ENCODE measurements at places on chromosomes 7 and 10.

GRCh38 chr7:18330548-18330947, 165.0 kb upstream of the HDAC9 start:
- no peak for DNase-seq

DNA sequence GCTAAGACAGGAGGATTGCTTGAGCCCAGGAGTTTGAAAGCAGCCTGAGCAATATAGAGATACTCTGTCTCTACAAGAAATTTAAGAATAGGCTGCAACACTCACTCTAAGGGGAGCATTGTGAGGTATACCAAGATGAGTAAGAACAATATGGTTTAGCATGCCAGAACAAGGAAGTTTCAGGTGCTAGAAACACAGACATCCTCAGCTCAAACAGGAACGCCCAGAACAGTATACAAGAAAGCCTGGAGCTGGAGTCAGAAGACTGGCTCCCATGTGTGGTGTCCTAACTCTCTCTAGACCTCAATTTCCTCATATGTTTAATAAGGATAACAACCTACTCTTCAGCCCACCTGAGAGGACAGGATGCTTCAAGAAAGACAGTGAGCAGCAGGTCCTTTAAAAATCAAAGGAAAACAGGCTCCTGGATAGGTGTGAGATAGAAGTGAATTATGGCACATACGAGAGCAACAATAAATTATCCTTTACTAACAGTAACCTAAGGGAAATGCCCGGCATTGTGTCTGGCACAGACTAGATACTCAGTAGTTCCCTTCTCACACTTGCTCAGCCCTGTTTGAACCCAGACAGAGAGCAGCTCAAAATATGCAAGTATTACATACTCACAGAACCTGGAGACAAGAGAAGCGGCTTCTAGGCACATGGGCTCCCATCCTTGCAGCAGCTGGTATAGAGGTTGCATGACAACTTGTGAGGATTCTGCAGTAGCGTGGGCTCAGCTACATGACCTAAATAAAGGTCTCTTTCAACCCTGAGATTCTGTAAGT, 45.4 kb downstream of the KAT6B start:
- no peak for DNase-seq

GRCh38 chr10:7243139-7243538, 167.7 kb downstream of the SFMBT2 start:
- DNase-seq: no peak

DNA sequence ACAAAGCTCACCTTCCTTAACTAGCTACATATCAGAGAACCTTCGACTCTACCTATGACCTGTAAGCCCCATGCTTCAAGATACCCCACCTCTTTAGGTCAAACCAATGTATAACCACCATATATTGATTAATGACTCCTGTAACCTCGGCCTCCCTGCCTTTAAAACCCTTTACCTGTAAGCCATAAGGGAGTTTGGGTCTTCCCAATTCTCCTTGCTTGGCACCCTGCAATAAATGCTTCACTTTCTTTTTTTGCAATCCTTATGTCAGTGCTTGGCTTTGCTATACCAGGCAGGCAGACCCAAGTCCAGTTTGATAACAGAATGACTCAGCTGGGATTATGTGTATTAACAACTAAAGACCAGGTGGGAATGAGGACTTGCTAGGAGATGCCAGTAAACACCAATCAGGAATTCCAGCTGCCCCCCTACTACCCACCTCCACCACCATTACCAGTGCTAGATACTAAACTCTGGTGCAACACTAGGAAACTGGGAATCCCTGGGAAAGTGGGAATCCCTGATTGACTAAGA, 22.0 kb upstream of the SLC35G1 start:
- DNase-seq: no peak

DNA sequence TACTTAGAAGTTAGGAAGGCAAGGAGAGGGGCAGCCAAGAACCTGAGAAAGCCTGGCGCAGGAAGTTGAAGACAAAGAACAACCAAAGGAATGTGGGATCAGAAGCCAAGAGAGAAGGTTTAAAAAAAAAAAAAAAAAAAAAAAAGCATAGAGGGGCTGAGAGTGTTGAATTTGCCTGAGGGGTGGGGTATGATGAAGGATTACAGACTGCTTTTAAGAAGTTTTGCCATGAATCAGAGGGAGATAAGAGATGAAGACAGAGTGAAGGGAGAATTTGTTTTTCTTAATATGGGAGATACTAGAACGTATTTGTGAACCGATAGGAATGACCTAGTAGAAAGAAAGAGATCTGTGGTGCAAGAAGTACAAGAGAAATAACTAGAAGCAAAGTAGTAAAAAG, 6.7 kb downstream of the SLC26A4 start:
- DNase-seq: no peak

DNA sequence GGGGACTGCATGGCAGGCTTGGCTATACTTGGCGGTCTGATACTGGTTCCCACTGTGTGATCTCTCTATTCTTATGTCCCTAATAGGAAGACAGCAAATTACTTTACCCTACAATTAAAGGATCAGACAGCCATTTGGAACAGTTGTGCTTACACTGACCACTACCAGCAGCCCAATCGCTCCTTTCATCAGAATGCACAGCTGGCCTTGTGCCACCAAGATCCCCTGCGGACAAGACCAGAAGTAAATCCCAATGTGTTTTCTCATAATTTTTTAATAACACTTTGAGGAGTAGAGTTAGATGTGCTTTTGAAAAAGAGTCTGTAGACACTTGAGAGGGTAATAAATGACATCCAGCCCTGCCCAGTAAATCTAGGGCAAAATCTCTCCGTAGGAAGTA, 297.2 kb upstream of the ZNF32 start:
- DNase-seq: no peak

GRCh38 chr10:59068581-59069191, 107.8 kb upstream of the PHYHIPL start:
- DNase-seq: no peak

DNA sequence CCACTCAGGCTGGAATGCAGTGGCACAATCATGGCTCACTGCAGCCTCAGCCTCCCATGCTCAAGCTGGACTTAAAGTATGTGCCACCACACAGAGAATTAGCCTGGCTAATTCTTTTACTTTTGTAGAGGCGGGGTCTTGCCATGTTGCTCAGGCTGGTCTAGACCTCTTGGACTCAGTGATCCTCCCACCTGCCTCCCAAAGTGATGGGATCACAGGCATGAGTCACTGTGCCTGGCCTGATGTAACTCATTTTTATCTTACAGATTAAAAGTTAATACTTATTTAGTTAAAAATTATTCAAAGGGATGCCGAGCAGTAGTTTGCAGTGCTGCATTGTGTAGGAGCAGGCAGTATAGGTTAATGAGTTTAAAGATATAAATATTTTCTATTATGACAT, 12.6 kb upstream of the PLXDC2 start:
- no peak for DNase-seq

GRCh38 chr7:96211954-96212353, 109.9 kb downstream of the SLC25A13 start:
- DNase-seq: no peak

DNA sequence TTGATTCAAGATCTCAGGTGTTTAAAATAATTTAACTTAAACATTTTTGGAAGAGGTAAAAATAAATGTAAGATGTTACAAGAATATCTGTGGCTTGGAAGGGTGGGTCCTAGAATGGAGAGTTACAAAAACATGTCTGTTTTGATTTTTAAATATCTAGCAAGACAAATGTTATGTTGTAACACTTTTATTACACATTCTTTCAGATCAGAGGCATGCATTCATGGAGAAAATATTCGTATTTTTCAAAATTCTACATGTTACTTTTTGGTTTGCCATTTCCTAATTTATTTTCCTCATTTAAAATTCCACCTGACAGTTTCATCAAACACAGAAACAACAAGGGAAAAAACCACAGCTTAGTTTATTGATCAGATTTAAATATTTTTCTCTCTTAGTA, 10.0 kb downstream of the WBP1L start:
- DNase-seq: no peak

- peak; percentile 82 for DNase-seq
Observed at GRCh38 chr10:79374312-79375191, 27.3 kb downstream of the PPIF start.

- peak; percentile 71 for DNase-seq
Observed at GRCh38 chr7:138460649-138461607, 869 bp downstream of the TRIM24 start.

GRCh38 chr10:121927318-121927840, 452 bp downstream of the ATE1 start:
- peak; percentile 48 for DNase-seq

DNA sequence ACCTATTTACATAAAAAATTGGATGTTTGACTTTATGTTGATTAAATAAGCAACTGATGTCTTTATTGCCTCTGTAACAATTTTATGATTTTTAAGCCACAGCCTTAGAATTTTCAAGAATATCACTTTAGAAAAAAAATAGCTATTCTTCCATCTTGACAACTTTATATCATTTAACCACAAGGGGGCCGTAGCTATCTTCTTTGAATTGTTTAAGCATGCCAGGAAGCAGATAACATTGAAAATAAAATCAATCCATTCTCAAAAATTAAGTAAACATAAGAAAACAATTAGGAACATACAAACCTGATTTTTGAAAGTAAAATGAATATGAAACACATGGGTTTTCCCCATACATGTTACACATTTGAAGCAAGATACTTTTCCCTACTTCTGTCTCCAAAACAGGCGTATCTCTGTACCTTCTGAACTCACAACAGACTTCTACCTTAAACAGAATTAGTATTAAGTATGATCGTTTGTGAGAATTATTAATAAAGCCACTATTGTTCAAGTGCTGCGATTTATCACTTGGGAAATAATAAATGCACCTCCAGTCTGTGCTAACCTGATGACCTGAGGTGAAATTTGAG, 209.0 kb downstream of the CACNA2D1 start:
- DNase-seq: no peak

- no peak for DNase-seq
Observed at GRCh38 chr10:51272555-51272954, 198.3 kb downstream of the PRKG1 start.

- no peak for DNase-seq
Observed at GRCh38 chr10:3414667-3415023, 242.1 kb upstream of the PITRM1 start.

DNA sequence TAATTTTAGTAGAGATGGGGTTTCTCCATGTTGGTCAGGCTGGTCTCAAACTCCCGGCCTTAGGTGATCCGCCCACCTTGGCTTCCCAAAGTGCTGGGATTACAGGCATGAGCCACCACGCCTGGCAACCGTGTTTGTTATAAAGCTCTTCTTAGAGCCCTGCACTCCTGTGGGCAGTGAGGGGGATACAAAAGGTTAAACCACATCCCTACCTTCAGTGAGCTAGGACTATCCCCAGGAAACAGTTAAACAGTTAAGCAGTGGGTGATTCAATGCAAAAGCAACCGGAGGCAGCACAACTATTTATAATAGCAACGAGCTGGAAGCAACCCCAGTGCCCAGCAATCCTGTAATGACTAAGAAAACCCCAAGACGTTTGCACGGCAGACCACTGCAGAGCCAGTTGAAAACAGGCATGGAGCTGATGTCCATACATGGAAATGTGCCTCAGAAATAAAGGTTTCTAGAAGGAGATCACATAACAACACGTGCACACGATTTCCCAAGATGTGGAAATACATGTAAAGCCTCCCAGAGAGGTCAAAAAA, 107.2 kb upstream of the LYZL2 start:
- no peak for DNase-seq

DNA sequence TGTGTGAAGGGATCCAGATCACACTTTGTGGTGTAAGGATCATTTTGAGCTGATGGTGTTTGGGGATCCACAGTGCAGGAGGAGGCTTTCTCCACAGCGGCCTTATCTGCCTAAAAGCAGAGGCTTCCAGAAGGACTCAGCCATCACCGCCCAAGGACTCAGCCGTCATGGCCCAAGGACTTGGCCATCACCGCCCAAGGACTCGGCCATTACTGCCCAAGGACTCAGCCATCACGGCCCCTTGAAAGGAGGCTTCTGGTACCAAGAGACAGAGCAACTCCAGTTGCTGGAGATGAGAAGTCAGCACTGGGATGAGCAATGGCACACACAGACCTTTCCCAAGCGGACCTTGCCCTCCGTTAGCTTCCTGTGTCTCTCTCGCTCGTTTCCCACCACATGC, 6.0 kb upstream of the CFAP46 start:
- DNase-seq: no peak

GRCh38 chr10:103124420-103125096, 68.5 kb downstream of the NT5C2 start:
- no peak for DNase-seq

DNA sequence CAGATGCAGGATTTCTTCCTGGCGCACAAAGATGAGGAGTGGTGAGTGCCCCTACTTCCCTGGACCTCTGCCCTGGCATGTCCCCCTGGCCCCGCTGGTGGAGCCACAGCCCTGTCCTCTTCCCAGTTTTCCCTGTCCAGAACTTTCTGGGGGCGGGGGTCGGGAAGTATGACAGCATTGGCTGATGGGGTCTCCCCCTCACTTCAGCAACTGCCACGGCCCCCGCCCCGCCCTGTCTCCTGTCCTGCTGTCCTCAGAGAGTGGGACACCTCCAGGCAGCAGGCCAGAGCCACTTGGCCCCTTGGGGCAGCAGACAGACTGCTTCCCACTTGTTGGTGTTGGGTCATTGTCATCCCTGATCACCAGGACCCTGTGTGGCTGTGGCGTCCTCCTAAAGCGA, 7.3 kb downstream of the SRRT start:
- DNase-seq: no peak

- DNase-seq: no peak
Observed at GRCh38 chr10:2968401-2969058, 98.8 kb upstream of the PFKP start.

DNA sequence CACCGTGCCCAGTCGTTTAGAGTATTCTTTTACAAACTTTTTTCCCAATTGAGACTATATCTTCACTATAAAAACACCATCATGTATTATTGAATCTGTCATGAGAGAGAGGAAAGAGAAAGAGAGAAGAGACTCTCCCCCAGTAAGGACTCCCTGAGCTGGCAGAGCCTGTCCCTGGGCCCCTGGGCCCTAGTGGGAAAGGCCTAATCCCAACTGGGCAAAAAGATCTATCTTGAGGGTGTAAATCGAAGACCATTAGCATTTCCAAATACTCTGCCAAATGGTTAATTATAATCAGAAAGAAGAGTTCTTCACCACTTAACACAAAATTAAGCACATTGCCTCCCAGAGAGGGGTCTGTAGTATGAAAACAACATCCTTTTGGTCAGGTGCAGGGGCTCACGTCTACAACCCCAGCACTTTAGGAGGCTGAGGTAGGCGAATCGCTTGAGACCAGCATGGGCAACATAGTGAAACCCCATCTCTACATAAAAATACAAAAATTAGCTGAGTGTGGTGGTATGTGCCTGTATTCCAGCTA, 108.2 kb downstream of the SKIDA1 start:
- no peak for DNase-seq

Data from activated naive CD4-positive, alpha-beta T cell treated with anti-CD3 and anti-CD28 coated beads, Interleukin-2, amount 10 ng/mL, durations not matched to agents 7 days and 5 days (primary cell).